ENCODE measurements at places on chromosomes 1 and 21.
A peak's percentile ranks its signal among the peaks of the same experiment; 100 is the strongest.

DNA sequence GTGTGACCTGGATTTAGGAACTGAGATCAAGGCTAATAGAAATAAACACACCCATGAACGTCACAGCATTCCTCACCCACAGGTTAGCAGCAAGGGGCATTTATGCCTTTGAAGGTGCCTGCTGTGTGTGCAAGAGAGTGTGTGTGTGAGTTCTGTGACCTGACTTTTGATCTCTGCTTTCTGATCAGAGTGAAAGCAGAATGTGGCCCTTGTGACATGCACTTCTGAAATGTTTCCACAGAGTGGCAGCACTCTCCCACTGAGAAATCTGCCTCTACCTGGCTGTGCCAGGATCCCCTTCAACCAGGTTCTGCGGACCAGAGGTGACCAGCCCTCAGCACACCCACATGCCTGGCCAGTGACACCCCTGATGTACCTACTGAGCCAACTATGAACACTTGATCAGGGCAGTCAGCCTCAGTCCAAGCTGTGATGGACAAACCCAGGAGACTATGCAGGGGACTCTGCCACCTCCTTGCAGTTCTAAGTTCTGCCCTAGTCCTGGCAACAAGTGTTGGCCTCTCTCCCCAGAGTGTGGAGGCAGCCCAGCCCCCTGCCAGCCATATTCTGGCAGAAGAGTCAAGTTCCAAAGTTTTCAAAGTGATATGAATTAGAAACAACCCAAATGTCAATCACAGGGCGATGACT, 41.0 kb downstream of the RXRG start:
- DNase-seq, result no peak

GRCh38 chr1:116496380-116496779, 74.4 kb downstream of the CD58 start:
- no peak for DNase-seq

DNA sequence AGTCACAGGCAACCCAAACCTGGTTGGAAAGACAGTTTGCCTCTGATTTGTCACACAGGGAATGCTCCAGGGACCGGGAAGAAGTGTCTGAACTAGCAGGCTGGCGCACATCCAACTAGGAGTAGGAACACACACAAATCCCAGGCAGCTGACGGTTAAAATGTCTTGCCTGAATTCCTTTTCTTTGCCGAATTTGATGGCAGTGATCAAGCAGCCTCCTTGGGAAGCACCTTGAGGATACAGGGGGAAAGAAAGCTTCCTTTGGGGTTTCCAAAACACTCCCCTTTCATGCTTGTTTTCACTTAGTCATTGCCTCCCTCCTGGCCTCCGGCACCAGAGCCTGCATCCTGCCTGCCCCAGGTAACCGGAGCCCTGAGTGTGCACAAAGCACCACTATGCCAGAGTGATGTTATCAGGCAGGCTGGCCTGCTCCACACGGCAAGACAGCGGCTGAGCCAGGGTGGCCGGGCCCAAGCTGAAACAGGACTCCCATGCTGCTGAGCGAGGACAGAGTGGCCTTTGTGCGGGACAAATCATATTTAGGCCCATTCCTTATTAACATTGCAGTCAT, 193.8 kb downstream of the LMX1A start:
- no peak for DNase-seq

DNA sequence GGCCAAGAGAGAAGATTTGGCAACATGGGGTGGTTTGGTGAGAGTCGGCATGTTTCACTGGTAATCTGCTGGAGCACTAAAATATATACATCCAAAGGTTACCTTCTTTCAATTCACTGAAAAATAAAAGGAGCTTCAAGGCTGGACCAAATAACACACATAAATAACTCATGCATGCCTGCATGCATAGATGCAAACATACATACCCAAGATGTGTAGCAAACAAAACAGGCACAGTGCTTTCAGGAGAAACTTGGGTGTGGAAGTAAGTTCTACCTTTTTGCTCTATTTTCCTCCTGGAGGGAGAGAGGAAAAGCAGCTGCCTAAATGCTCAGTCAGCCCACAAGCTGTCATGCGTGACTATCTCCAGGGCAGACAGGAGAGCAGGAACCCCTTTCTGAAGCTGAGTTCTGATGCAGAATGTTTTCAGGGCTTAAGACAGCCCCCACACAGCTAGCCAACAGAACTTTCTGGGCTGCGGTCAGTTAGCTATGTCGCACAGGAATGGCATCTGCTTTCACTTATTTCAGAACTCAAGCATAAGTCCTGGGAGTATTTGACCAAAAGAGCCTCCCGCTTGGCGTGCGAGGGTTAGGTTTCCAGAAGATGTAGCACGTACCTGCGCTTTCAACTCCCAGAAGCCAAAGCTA, 166.2 kb downstream of the TOMM20 start:
- DNase-seq, result no peak

DNA sequence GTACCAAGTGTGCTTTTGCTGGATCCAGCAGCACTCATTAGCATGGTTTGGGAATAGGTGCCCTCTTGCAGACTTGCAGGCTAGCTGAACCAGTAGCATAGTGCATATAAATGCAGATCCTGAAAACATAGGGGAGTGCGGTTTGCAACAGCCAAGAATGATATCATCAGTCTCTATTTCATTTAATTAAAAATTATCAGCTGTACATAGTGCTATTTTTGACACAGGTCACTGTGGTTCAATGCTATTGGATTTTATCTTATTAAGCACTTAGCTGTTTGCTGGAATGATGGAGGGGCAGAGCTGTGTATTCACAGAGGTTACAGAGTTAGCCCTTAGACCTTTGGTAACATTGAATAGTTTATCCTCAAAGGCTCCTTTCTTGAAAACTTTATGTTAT, 43.6 kb downstream of the CYYR1 start:
- no peak for DNase-seq

- no peak for DNase-seq
Observed at GRCh38 chr1:11533790-11534787, 55.1 kb downstream of the DISP3 start.

DNA sequence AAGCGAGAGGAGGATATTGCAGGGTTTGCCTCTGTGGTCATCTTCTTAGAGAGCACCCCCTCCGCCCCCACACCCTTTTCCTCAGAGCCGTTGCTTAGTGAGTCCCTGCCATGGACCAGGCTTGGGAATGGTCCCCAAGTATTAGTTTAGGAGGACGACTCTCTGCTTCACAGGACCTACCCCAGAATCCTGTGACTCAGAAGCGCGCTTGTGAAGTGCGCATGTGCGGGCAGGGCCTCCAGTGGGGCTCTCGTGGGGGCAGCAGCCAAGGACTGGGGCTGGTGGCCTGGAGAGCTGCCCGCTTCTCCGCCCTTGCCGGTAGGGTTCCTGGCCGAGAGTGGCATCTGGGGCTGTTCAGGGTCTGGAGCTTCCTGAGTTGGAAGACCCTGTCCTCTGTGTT, 37.3 kb upstream of the HMGN1 start:
- DNase-seq, result no peak

DNA sequence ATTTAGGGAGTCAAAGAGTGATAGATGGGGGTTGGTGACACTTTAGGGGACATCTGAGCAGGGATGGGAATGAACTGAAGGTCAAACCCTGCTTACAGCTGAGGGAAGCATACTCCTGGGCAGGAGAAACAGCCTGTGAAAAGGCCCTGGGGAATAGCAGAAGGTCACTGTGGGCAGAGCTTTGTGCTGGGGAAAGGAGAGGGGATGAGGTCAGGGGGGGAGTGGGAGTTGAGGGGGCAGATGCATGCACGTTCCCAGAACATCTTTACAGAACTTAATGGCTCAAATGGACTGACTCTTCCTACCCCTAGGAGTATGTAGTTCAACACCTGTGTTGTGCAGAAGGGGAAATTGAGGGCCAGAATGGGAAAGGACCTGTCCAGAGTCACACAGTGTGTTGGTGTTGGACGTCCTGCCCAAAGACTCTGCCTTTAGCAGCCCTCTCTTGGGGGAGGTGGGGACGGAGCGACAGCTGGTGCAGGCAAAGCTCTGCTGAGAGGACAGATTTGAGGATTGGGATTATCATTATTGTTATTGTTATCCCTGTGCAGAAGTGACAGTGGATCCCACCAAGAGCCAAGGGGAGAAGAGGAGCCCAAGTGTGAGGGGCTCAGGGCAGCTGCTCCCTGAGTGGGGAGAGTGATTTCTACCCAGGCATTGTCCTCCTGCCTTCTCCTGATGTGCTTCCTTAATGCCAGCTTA, 116.5 kb downstream of the PTPRU start:
- peak; percentile 87 for DNase-seq

- DNase-seq, result no peak
Observed at GRCh38 chr1:214476229-214476985, 75.0 kb downstream of the PTPN14 start.

DNA sequence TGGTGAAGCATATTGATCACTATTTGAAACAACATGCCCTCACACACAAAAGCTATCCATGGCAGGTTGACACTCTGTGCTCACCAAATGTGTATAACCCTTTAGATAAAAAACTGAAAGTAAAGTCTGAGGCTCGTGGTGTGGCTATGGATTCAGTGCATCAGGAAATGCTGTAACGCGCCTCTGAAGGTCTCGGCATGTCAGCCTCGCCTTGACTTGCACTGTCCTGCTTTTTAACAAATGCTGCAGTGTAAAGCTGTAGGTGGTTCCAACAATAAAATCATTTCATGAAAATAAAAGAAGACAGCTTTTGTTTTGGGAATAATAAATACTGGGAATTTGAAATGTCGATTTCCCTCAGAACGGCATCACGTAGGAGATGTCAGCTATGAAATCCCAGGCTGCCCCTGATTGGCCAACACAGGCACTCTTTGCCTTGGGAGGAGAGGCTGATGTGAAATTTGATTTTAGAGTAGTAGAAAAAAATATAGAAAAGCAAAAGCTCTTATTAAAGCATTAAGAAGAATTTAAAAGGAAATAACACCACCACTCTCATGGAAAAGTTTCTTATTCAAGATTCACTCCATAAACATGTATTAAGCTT, 168.2 kb downstream of the DSCAM start:
- no peak for DNase-seq

- DNase-seq, result peak; percentile 70
Observed at GRCh38 chr1:983798-984475, 2.0 kb upstream of the PERM1 start.

DNA sequence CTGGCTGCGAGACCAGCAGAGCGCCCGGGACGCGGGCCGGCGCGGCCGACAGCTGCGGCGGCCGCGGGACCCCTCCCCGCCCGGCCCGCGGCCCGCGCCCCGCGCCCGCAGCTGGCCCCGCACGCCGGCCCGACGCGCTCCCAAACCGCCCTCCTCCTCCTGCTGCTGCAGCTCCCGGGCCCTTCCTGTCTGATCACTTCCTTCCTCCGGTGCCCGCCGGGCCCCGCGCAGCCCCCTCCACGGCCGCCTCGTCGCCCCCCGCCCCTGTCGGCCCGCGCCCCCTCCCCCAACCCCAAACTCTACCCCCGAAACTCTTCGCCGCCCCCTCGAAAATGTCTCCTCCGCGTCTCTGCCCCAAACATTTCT, 594 bp downstream of the LUZP1 start:
- DNase-seq, result no peak

DNA sequence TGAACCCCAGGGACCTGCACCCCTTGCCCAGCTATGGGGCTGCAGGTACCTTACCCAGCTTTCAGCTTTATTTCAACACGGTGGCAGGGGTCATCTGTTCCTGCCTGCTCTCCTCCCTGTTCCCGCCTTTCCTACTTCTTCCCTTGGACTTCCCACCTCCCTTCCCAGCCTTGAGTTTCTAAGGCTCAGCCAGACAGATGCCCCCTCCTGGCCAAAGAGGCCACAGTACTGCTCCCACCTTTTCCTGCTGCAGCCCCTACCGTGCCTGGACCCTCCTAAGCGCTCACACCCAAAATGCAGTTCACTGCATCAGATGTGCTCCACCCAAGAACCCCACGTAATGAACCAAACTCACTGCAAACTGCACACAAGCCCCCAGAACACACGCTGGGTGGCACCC, 7.7 kb downstream of the NOC2L start:
- no peak for DNase-seq

DNA sequence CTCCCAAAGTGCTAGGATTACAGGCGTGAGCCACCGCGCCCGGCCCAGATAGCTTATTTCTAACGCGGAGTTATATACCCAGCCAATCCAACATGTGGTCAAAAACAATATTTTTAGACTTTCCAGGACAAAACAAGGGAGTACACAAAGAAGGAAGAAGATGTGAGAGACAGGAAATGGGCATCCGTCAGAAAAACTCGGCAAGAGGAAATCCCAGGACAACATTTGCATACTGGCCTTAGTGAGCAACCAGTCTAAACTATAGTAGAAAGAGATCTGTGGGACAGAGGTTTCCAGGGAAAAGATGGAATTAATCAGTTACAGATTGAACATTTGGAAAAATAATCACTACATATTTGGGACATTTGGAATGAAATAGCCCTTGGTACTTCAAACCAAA, 11.4 kb downstream of the ARMH1 start:
- DNase-seq, result no peak

GRCh38 chr1:189659731-189660130, 817.9 kb downstream of the BRINP3 start:
- no peak for DNase-seq

DNA sequence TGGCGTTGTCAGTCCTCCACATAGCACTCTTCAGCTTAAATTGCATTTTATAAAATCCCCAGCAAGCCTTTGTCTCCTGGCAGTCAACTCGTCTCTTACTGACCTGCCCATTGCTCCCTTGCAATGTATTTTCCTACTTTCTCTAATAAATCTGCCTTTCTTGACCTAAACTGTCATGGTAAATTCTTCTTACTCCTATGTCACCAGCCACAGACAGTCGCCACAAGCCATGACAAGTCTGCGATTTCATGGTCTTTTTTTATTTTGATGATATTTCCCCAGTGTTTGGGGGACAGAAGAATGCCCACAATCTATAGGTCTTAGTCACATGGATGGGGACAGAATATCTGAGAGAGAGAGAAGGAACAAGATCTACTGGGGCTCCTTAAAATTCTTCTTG, 8.4 kb downstream of the IFNAR2 start:
- DNase-seq, result no peak
